NK-92 treated with Interleukin-12 subunit alpha and Interleukin-12 subunit beta, amount 100 ng/mL, for 24 hours (cell line): ENCODE measurements at places on chromosomes 2 and 18.
A peak's percentile ranks its signal among the peaks of the same experiment; 100 is the strongest.

- no peak for DNase-seq
Measured at GRCh38 chr2:174025271-174026121, 60.3 kb upstream of the SP3 start.

GRCh38 chr18:778194-778927 lies 33.7 kb downstream of the YES1 start:
- DNase-seq = no peak

- peak; percentile 37 for DNase-seq
Measured at GRCh38 chr2:26018184-26019055, 15.5 kb upstream of the RAB10 start.

GRCh38 chr18:61606759-61607158 lies 273.5 kb downstream of the CDH20 start:
- DNase-seq = no peak
